ENCODE measurements at places on chromosomes 12 and 14. TPM values are rescaled to one million over a fixed set of nuclear protein-coding genes. Genes with fewer than 3 reads are reported as not detected.

GRCh38 chr12:3627336-3627735 lies 125.6 kb downstream of the CRACR2A start:
- H3K4me3 ChIP-seq = no peak overlapping the region
- no peaks in the 10 kb centered on the region for H3K27me3 ChIP-seq
- no peak overlapping the region for H3K27ac ChIP-seq

- no peaks in the 10 kb centered on the region for H3K4me1 ChIP-seq
- no peaks in the 10 kb centered on the region for H3K36me3 ChIP-seq
- no peak overlapping the region for H3K4me3 ChIP-seq
- no peaks in the 10 kb centered on the region for H3K27me3 ChIP-seq
- no peak for DNase-seq
These were observed 407.2 kb downstream of the NOVA1 start for GRCh38 chr14:26190646-26191045.

- H3K27me3 ChIP-seq = no peaks in the 10 kb centered on the region
- H3K27ac ChIP-seq = no peak overlapping the region
- H3K36me3 ChIP-seq = no peaks in the 10 kb centered on the region
- no peaks in the 10 kb centered on the region for H3K4me1 ChIP-seq
These were observed 178.0 kb upstream of the FKBP4 start for GRCh38 chr12:2616763-2617162.

DNA sequence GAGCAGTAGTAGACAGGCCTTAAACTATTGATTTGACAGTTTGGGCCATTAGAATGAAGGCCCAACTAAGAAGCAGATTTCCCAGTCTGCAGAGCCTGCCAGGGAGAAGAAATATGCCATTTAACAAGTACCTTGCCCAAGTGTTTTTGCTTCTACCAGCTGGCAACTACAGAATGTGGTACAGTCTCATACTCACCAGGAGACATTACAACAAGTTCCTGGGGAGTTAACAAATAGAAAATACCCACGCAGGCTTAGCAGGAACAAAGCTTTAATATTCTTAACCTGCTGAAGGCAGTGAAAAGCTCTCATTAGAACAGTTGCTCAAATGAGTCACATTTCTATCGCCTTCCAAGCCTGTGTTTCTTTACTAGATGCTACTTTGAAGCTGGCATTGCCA lies 241.0 kb downstream of the TMEM117 start:
- H3K36me3 ChIP-seq = no peaks in the 10 kb centered on the region
- no peak for DNase-seq
- H3K27me3 ChIP-seq = no peaks in the 10 kb centered on the region
- no peak overlapping the region for H3K4me3 ChIP-seq
- no peak overlapping the region for H3K27ac ChIP-seq

Gene OR4Q3
- not detected for polyA plus RNA-seq

Gene SLCO1C1
- polyA plus RNA-seq = not detected
